ENCODE measurements at places on chromosomes 11 and 22.

DNA sequence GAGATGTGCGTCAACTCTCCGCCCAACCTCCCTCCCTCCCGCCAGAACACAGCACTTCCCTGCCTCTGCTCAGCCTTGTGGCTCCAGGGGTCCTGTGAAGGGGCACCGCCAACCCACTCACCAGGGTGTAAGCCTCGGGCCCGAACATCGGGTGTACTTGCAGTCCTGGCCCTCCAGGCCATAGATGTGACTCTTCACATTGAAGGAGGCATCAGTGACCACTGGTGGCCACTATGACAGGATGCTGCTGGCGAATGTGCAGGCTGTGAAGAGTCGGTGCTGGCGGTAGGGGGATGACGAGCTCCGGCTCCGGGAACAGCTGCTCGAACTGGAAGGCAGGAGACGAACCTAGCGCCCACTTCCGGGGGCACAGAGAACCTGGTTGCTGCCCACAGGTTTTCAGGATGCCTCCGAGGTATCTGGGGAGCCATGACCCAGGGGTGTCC lies 97.4 kb downstream of the MED15 start:
- DNase-seq = no peak

- DNase-seq = peak; percentile 88
These were observed 15.6 kb downstream of the SCYL1 start for GRCh38 chr11:65540290-65541092.

- no peak for DNase-seq
These were observed 14.5 kb downstream of the GLB1L3 start for GRCh38 chr11:134290646-134291045.

- DNase-seq = no peak
These were observed 6.4 kb downstream of the MOB2 start for GRCh38 chr11:1480191-1480554.

DNA sequence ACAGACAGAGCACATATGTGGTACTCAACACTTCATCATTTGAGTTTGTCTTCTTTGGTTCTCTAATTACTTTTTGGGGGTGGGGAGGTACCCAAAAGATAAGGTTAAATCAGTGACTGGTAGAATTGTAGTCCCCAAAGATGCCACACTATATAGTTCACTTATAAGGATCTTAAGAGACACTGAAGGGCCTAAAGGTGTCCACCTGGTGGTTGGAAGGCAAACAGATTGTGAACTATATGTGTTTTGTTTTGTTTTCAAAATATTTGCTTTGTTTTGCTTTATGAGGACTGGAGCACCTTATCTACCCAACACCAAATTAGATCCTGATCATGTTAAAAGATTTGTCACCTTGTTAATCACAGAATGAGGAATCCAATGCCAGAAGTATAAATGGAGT lies 136.1 kb downstream of the DCDC1 start:
- no peak for DNase-seq

GRCh38 chr22:40520562-40520961 lies 116.0 kb downstream of the MRTFA start:
- DNase-seq = no peak

DNA sequence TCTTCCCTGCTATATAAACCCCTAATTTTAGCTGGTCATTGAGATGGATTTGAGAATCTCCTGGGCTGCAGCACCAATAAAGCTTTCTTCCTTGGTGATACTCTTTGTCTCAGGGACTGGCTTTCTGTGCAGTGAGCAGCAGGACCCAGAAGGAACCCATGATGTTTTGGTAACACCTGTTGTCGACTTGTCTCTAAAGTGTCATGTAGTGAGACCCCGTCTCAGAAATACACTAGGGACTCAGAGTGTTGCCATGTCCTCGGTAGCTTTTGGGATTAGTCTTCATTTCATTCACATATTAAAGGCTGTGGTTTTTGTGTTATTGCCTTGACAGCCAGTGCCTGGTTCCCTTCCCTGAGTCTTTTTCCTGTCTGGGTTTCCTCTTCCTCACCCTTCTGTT lies 1078.7 kb downstream of the TBC1D22A start:
- no peak for DNase-seq

GRCh38 chr11:121563900-121564822 lies 111.4 kb upstream of the SORL1-AS1 start:
- peak; percentile 15 for DNase-seq

DNA sequence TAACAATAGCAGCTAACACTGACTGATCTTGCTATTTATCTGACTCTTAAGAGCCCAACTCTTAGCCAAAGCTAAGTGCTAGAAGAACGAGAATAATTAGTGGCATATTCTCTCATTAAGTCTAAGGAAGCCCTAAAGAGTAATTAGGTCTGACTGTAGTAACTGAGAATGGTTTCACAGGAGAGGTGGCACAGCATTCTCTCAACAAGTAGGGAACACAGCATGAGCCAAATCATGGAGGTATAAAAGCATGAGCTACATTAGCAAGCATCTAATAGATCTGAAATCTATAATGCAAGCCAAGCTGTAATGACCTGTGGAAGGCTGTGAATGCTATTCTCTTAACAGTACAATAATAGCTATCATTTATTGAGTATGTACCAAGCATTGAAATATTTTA lies 230.6 kb downstream of the TTC28 start:
- DNase-seq = no peak

GRCh38 chr11:71163371-71163770 lies 89.0 kb downstream of the SHANK2 start:
- DNase-seq = no peak

- peak; percentile 33 for DNase-seq
These were observed 2.5 kb downstream of the ROBO3 start for GRCh38 chr11:124867700-124868099.

- DNase-seq = no peak
These were observed 136.9 kb downstream of the MYO18B start for GRCh38 chr22:25878933-25879332.

GRCh38 chr11:30585125-30585891 lies 845 bp downstream of the MPPED2 start:
- no peak for DNase-seq

- DNase-seq = peak; percentile 4
These were observed 1.7 kb upstream of the OR52E5 start for GRCh38 chr11:5891216-5891800.

DNA sequence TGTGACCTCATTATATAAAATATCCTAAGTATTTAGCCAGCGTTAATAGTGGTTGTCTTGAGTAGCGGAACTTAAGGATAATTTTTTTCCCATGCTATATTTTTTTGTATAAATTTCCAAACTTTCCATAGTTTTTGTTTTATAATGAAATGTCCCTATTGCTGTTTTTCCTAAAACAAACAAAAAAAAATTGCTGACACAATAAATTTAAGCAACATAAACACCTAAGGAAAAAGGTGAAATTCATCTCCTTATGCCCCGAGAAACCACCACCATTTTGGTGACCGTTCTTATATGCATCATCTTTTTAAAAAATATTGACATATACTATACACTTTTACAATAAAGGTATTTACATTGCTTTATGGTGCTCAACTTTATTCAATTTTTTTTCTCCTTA lies 708.8 kb upstream of the ANO5 start:
- DNase-seq = no peak

DNA sequence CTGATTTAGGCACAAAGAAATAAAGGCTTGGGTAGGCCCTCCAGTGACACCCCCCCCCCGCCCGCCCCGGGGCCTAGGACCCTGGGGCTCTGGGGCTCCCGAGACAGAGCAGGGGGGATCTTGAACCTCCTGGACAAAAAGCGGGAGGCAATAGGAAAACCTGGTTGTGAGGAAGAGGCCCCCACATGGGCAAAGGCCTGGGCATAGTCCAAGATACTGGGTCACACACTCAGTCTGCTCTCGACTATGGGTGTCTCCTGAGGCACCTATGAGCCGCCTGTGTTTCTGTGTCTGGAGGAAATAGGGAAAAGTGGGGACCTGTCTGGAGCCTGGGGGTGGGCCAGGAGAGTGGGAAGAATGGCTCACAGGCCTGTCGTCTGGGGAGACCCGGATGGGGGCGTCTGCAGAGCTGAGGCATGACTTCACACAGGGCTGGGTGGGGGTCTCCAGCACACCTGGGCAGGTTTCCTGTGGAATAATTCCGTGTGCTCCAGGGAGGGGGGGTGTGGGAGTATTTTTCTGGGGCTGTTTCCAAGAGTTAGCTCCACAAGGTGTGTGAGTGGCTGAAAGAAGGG lies 2.4 kb upstream of the MN1 start:
- DNase-seq = no peak

DNA sequence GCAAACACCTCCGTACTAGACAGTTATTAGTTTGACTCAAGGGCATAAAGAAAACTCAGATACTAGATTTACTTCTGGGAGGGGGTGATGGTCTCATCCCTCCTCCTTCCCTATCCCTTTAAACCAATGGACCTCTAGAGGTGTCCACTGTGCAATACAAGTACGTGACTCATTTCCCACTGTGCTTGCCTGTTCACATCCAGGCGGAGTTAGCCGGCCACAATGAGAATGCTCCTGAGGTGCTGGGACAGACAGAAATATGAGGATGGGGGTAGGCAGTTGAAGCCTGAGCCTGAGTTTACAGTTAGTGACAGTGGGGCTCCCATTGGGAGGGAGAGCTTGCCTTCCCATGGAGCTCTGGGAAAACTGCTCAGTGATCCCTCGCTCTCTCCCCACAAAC lies 8.4 kb upstream of the PMM1 start:
- peak; percentile 84 for DNase-seq

DNA sequence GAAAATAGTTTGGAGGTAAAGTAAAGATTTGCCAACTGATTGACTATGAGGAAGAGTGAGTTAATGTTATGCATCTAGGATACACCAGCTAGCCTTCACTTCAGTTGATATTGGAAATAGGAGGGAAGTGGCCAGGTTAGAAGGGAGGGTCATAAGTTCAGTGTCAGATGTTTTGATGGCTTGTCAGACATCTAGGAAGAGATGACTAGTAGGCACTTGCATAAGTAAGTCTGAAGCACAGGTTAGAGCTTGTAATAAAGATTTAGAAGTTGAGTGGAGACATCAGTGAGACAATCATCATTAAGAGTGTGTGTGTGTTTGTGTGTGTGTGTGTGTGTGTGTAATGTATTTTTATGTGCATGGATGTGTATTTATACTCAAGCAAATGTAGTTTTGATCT lies 146.1 kb downstream of the OR4C45 start:
- no peak for DNase-seq

DNA sequence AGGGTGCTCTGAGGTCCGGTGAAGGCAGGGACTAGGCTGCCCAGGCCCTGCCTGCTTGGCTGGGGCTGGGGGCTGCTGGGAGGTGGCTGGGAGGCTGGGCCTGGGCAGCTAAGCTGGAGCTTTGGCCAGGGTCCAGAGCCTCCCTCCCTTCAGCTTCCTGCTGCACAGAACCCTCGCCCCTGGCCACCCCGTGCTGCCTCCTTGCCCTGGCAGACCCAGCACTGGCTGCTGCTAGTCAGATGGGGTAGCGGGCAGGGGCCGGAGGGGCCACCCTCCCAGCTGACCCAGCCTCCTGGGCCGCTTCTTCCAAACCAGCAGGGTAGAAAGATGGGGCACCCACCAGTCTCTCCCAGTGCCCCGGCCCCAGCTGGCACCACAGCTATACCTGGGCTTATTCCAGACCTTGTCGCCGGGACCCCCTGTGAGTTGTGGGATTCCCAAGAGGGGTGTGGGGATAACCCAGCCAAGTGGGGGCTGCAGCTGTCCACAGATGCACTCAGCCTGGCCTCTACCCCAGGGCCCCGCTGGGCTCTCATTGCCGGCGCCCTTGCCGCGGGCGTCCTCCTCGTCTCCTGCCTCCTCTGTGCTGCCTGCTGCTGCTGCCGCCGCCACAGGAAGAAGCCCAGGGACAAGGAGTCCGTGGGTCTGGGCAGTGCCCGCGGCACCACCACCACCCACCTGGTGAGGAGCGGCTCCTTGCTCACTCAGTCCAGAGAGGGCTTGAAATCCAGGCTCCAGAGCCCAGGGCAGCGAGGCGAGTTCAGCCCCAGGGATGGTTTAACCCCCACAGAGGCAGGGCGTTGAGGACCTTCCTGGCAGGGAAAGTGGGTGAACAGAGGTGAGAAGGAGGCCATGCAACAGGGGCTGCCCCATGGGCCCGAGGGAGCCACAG lies at the start of gene SYT8:
SYT8 (plus strand) TSS at position 212 of the 892 bp plus-strand sequence; CDS start at position 328, 116 bp downstream.
- no peak for DNase-seq

DNA sequence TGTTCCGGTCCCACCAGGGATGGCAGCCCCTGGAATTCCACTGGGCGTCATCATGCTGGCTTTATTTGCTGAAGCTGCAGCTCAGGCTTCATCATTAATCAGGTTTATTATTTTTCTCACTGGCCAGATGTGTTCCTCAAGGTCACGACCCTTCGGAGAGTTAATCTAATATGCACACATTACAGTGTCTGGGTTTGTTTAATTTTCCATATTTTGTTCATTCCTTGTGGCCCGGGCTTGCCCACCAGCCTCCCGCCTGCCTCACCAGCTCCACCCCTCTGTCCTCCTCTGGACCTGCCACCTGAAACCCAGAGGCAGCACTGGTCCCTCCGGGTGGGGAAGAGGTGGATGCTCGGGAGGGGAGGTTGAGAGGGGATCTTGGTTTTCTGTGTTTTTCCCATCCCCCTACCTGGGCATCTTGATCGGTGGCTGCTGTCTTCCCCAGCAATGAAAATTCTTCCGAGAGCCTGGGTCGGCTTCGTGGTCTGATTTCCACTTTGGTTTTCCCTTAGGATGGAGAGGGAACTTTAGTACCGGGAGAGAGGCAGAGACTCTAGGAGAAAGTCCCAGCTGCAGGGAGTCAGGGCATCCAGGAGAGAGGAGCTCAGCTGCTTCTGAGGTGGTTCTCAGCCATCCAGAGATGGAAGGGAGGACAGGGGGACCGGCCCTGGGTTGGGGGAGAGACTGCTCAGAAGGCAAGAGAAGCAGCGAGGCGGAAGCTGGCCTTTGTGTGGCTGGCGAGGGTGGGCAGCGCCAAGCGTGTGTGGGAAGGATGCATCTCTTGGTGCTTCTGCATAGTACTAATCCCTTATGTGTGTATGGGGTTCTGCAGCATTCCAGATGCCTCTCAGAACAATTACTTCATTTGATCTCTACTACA lies 2.1 kb downstream of the GRIK4 start:
- no peak for DNase-seq

DNA sequence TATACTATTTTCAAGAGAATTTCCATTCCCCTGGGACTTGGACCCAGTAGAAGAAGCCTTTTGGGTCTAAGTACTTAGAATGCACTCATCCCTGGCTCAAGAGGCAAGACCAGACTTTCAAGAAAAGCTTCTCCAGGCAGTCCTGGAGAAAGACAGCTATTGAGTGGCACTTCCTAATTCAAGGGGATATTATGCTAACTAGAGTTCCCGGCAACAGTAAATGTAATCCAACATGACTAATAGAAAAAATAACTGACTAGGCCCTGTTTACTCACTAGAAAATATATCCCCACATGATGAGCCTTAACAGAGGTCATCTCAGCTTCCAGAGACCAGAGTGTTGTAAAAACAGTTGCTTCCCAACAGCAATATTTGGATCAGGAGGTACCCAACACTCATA lies 47.2 kb upstream of the AKIP1 start:
- DNase-seq = peak; percentile 69

- DNase-seq = no peak
These were observed 312.7 kb upstream of the MTNR1B start for GRCh38 chr11:92656783-92657182.

DNA sequence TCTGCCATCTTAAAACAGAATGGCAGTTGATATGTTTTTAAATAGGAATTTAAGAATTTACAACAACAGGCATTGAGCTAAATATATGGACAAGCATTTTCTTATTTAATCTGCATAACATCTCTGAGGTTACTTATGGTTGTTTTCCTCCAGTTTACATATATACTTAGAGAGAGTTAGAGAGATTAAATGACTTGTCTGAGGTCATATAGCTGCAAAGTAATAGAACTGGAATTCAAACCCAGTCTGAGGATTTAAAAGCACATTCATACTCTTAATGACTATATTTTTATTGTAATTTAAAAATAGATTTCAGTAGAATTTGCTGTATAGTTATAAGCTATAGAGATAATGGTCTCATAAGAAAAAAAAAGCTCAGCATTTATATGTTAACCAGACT lies 81.4 kb upstream of the GRIK4 start:
- DNase-seq = peak; percentile 18

- no peak for DNase-seq
These were observed 4.7 kb downstream of the SYT7 start for GRCh38 chr11:61575886-61576861.
